ENCODE measurements at places on chromosomes 1 and 21.
A peak's percentile ranks its signal among the peaks of the same experiment; 100 is the strongest.

DNA sequence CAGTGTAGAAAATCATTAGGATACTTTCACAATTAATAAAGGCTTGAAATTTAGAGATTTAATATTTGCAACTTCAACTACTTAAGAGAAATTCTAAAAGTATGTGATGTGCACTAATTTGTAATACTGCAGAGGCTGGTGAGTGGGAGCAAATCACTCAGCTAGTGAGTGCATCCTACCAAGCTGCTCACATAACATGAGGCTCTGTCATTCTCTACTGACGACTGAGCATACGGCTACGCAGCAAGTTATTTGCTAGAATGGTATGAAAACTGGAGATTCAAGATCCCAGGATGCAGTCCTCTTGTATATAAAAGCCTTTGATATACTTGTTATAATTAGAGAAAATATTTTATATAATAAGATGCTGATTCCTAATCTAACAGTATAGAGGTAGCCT lies 90.1 kb downstream of the ATP1B1 start:
- DNase-seq: no peak

DNA sequence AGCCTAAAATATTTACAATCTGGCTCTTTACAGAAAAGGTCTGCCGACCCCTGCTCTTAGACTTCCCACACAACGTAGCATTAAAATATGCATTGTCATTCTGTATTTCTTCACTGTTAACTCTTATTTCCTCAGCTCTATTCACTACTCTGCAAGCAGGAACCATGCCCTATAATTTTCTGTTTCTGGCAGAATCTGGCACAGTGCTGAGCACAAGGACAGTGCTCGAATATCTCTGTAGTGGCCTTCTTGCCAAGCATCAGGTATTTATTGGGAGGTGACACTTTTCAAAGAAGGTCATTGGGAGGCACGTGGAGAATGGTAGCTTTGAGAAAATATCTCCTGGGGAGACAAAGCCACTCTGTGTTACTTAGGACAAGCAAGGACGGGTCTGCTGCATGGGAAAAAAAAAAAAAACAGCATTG lies 77.9 kb downstream of the PSMG1 start:
- no peak for DNase-seq

GRCh38 chr1:185440877-185441276 lies 123.8 kb upstream of the IVNS1ABP start:
- DNase-seq: no peak

GRCh38 chr1:167898578-167899222 lies 15.2 kb downstream of the ADCY10 start:
- DNase-seq: no peak

DNA sequence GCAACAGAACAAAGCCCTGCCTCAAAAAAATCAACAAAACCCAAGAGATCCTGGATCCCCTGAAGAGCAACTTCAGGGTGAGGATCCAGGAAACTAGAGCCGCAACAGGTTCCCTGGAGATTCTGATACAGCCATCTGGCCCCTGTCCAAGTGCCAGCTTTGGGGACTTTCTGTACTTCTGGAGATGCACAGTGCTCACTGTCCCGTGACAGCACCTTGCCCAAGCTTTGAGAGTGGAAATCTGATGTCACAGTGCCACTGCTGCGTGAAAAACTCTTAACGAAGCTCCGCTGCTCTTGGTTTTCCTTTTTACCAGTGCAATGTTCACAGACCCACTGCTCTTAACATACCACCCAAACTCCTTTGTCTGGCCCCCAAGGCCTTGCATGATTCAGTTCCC lies 26.3 kb downstream of the STK40 start:
- DNase-seq: no peak

DNA sequence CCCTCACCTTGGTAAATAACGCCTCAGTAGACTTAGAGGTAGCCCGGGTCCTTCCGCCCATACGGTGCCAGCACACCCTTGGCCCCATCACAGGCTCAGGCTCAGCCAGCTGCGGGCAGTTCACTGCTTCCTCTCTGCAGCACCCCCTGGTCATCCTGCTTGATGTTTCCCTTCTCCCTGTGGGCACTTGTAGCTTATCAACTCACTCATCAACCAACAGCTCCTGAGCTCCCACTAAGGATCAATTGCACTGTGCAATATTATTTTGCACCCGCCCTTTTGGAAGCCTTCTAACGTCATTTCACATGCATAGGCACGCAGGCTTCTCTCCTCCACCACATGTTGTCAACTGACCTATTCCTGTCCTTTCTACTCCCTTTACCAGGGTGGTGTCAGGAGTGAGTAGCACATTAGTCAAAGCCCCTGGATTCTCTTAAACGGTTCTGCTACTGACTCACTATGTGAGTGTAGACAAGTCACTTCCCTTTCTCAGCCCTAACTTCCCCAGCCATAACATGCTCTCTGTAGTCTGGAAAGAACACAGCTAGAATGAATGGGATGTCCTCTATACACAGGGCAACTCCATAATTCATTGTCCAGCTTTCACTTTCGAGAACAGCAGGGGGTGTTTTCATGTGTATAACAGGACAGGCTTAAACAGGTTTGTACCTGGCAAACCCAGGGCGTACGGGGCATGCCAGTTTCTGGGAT lies 47.1 kb upstream of the IRF2BP2 start:
- no peak for DNase-seq

DNA sequence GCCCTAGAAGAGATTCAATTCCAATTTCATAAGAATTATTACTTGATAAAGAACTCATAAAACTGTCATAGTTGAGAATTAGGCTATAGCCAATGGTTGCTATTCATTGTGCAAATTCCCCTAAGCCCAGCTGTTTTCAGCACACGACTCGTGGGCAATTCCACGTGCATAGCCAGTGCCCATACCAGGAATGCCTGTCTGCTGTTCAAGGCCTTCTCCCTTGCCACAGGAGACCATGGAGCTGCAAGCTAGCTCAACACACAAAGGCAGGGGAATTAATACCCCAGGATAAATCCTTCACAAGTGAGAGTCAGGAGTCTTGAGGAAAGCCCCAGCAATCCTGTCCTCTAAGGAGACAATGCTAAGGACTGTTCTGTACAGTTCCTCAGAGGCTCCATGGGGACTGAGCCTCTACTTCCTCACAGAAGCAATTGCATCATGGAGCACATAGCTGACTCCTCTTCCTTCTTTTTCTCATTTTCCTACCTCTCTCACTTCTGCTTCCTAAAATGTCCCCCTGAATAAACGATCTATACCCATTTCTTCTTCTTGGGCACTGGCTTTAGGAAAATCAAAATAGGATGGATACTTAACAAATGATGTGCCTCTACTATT lies 19.1 kb upstream of the CHRM3 start:
- DNase-seq: no peak

DNA sequence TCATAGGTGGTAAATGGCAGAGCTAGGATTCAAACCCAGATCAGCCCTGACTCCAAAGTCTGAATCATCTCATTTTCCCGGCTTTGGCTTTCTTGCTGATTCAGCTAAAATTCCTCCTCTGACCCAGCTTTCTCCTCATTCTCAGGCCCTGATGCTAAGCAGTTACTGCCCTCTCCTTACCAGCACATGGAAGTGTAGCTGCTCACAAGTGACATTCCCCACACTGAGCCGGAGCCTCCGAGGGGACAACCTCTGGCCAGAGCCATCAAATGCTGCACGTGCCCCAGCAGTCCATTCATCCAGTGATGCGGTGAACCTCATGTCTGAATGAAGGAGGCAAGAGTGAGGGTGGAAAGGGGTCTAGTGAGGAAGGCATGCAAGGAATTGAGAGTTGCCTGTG lies 11.1 kb downstream of the ITGA10 start:
- DNase-seq: no peak

- DNase-seq: peak; percentile 44
These were observed 84.4 kb downstream of the NKAIN1 start for GRCh38 chr1:31155216-31155806.

- no peak for DNase-seq
These were observed 6.3 kb upstream of the POU3F1 start for GRCh38 chr1:38052750-38053415.

- DNase-seq: no peak
These were observed 20.9 kb upstream of the GORAB start for GRCh38 chr1:170511038-170511437.

DNA sequence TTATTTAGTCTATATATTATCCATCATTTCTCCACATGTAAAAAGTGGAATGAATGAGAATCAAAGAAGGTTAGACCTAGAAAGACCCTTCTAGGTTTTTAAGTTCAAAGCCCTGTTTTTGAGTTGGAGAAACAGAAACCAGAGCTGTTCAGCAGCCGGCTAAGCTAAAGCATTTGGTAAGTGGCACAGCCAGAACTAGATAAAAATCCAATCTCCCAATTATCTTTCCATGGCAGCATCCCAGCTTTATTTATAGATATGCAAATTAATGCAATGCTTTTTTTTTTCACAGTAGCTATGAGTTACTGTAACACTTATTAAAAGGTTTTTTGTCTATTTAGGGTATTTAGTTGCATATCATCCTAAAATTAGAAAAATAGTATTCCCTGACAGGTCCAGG lies 85.1 kb downstream of the NIBAN1 start:
- no peak for DNase-seq

DNA sequence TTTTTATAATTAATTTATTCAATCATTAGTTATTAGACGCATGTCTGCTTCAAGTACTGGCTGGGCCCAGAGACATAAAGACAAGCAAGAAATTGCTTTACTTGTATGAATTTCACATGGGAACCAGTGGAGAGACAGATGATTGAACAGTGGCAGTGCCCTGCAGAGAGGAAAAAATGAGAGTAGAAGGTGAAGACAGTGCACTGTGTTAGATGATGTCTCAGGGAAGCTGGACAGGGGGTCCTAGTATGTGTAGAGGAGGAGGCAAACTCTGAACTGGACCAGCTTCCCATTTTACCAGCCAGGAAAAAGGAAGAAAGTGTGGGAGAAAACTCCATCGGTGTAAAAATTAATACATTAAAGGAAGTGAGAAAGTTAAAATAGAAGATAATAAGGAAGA lies 126.0 kb downstream of the BACH1 start:
- DNase-seq: no peak

- DNase-seq: no peak
These were observed 64.8 kb downstream of the SLX9 start for GRCh38 chr21:45004481-45005247.

DNA sequence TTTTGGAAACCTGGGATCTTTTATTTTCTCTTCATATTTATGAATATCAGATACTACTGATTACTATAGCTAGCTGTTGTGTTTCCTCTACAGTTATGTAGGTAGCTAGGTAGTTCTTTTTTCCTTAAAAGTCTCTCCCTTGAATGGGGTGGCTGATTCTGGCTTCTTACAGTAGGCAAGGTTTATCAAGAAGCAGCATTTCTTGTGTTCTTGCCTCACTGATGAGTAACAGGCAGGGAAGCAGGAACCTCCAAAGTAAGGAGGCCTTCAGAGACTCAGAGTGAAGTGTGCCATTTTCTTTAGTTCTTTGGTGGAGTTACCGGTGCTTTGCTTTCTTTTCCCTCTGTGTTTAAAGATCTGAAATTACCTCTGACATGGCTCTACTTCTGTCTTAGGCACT lies 56.0 kb downstream of the ZMYM4 start:
- no peak for DNase-seq

DNA sequence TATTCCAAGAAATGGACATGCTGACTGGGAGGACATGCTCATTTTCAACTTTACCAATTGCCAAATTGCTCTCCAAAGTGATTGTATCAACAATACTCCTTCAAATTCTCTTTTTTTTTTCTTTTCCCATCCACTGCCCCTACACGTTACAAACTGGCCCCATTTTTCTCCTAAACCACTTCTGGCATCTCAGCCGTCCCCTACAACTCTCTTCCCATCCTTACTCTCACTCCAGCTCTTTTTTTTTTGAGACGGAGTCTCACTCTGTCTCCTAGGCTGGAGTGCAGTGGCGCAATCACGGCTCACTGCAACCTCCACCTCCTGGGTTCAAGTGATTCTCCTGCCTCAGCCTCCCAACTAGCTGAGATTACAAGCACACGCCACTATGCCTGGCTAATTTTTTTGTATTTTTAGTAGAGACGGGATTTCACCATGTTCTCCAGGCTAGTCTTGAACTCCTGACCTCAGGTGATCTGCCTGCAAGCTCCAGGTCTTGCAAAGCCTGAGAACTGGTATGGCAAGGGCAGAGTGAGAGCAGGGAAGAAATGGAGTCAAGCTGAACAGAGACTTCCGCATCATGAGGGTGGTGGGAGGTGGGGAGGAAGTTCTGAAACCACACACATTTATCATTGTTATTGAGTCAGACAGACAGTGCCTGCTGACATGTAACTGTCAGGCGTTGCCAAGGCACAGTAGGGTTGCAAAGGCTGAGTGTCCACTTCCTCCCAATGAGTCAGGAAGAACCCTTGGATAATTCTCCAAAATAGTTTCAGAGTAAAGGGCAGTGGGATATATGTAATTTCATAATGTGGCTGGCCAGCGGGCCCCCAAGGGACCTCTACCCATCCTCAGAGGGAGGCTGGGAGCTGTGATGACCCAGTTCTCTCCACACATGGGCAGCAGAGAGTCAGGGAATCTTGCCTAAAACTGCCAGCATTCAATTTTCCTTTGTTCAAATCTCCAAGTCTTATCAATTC lies 17.4 kb downstream of the CELA3A start:
- peak; percentile 58 for DNase-seq

Measured in stimulated activated CD4-positive, alpha-beta T cell treated with anti-CD3 and anti-CD28 coated beads, TNF-alpha, amount 100 ng/mL, for 24 hours (primary cell).